Ecto neural progenitor cell (in vitro differentiated cells): ENCODE measurements at places on chromosomes 1 and 21.

- no peak for DNase-seq
These were observed 40.8 kb downstream of the KIAA1614 start for GRCh38 chr1:180953291-180954004.

DNA sequence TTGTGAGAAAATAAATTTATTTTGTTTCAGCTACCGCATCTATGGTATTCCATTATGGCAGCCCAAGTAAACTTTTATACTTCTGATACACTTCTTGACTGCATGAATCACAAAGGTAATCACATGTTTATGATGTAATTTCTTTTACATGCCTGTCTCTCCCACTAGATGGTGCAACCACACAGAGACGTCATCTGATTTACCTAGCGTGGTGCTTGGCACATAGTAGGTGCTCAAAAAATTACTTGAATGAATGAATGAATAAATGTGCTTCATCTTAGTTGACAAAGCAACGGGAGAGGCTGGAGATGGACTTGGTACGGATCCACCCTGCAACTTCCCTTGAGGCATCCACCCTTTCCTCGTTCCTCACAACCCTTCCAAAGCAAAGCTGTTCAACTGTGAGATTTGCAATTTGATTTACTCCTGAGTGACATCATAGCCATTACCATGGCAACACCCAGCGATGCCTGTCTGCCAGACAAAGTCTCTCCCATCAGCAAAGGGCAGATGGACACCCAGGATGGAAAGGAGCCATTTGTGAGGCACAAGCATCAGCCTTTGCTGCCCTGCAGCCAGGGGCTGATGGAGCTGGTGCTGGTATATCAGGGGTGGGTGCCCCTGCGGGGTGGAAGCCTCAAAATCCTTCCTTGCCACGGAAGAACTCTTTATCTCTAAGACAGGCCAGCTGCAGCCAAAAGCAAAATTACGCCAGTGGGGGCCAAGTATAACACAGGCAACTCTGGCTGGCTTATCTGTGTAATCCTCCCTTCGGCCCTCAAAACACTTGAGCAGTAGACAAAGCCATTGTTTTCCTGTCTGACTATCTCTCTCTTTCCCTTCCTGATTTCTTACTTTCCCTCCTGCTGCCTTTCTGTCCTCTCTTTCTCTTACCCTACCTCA lies 18.9 kb upstream of the VWA5B1 start:
- DNase-seq, result no peak

- no peak for DNase-seq
These were observed 132.8 kb downstream of the PTPRC start for GRCh38 chr1:198771563-198772153.

GRCh38 chr1:3629561-3630160 lies 4.8 kb downstream of the TPRG1L start:
- DNase-seq, result no peak

DNA sequence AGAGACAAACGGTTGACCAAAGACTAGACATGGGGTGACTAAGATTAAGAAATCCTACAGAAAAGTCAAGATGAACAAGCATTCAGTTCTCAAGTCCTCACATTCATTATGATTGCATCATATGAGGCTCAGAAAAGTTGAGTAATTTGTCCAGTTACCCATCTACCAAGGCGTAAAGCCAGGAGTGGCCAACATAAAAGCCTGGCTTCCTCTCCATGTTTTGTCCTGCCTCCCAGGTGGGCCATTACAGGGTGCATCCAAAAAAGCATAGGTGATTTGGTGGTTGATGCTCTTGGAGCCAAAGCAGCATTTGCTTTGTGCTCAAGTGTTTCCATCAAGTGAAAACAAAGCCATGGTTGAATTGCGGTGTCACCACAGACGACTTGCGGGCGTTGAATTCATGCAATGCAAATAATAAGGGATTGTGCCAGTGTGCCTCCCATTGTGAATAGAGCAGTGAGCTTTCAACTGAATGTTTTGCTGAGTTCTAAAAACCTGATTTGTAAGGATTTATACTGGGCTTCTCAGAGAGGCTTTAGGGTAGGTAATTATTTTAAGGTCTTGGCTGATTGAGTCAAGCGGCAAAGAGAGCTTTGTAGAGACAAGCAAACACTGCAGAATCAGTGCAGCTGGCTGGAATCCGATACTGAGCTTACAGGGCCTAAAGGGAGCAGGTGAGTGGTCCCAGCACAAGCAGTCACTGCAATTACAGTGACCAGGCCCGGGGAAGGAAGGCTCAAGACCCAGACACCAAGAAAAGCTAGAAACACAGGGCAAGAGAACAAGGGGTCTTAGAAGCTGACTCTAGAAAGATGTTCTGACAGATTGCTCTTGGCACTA lies 54.1 kb downstream of the KCNJ15 start:
- no peak for DNase-seq

GRCh38 chr1:231632119-231632518 lies 5.5 kb downstream of the DISC1 start:
- no peak for DNase-seq

- no peak for DNase-seq
These were observed 77.6 kb downstream of the XCL2 start for GRCh38 chr1:168466092-168466713.

DNA sequence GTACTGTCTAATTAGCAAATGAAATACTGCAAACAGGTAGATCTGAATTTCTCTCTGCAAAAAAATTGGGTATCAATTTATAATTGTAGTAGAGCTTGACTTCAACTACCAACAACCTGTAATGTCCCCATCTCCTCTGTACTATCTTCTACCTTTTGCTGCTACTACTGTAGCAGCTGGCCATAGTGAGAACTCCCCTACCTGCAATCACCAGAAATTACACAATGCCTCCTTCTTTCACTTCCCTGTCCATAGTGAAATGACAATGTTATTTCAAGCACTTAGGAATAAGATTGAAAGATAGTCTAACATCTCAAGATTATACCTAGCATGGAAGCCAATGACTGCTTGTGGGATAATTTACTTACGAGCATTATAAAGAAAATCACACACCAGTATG lies 100.4 kb downstream of the ACBD6 start:
- no peak for DNase-seq

- DNase-seq, result no peak
These were observed 778.1 kb upstream of the TMPRSS15 start for GRCh38 chr21:19181604-19182140.

DNA sequence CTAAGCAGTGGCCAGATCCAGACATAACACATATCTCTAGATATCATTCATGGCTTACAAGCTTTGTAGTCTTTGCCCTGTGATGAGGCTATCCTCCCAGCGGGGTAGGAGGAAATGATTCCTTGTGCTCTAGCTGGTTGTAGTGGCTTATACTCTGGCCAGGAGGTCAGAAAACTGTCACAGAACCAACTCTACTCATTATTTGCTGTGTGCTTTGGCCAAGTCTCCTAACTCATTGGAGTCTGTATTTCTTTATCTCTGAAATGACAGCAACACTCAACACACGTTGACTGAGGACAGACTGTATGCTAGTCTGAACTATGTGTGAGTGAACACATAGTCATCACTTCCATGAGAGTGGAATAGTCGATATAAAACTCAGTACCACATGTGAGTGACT lies 116.7 kb upstream of the F3 start:
- DNase-seq, result no peak

DNA sequence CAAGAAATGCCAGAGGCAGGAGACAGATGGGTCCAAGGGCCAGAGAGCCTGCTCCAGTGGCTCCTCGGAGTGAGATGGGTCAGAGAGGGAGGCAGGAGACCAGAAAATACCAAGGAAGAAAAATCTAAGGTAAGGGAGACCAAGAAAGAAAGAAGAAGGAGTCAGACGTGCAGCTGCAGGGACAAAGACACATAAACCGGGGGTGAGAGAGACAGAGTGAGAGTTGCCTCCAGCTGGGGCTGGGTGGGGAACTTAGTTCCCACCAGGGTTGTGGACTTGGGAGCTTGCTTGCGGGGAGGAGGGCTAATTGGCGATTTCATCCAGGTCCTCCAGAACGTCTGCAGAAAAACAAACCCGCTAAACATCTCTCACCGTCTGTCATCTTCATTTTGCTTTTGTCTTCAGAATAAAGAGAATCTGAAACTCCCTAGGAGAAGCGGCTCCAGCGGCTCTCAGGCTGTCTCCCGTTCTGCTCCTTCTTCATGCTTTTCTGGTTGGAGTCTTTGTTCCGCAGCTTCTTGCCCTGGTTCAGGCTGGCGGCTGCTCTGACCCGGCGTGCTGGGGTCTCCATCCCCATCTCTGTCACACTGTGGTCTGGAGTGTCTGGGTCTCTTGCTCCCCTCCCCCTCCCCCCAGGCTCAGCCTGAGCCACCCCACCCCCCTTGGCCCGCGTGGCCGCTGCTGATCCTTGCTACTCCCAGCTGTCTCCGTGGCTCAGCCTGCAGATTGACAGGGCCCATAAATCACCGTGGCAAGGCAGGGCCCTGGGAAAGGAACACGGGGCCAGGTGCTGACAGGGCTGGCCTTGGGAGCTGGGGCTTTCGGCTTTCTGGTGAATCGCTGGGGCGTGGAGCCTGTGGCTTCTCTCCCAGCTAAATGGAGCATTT lies 66.6 kb downstream of the UBIAD1 start:
- DNase-seq, result peak; percentile 76
